ENCODE measurements at places on chromosomes 3 and 15. TPM values are rescaled to one million over a fixed set of nuclear protein-coding genes. Genes with fewer than 3 reads are reported as not detected.

- no peak overlapping the region for H3K27ac ChIP-seq
- no peaks in the 10 kb centered on the region for H3K27me3 ChIP-seq
- no peaks in the 10 kb centered on the region for H3K4me1 ChIP-seq
- H3K4me3 ChIP-seq = no peak overlapping the region
- no peak for DNase-seq
These were observed 381.8 kb upstream of the THBS1 start for GRCh38 chr15:39199076-39199475.

DNA sequence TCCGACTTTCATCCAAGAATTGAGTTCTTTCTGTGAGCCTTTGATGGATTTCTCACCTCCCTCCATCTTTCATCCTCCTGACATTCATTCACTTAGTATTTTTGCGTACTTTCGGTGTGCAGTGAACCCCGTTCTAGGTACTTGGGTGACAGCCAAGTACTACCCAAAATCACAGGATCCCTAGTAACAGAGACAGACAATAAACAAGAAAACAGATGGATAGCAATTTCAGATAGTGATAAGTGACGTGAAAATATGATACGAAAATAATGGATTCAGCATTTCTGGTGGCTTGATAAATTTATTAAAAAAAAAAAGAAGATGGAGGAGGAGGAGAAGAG lies 264 bp upstream of the CMTM6 start:
- H3K4me3 ChIP-seq = peak overlapping the region; percentile 79
- peak overlapping the region; percentile 68 for H3K27ac ChIP-seq
- DNase-seq = no peak
- H3K27me3 ChIP-seq = no peaks in the 10 kb centered on the region
- no peaks in the 10 kb centered on the region for H3K36me3 ChIP-seq

GRCh38 chr3:37395286-37395685 lies 220.9 kb upstream of the LRRFIP2 start:
- no peak overlapping the region for H3K27ac ChIP-seq
- H3K4me3 ChIP-seq = no peak overlapping the region
- peaks cover 7% of the 10 kb centered on the region for H3K36me3 ChIP-seq
- H3K4me1 ChIP-seq = no peaks in the 10 kb centered on the region
- no peaks in the 10 kb centered on the region for H3K27me3 ChIP-seq
- no peak for DNase-seq

DNA sequence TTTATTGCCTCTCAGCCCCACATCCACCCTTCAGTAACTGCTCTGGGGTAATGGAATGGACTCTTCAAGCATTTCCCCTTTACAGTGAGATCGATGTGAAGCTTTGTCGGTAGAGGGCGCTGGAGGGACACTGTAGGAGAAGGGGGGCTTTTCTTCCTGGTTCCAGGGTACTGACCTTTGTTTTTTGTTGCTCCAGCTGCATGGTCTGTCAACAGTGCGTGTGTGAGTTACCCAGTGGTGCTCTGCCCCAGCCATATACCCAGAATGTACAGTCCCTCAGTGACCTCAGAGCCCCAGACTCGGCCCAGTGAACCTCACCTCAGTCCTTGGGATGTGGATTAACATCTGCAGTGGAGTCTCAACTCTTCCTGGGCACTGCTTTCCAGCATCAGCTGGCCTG lies 180.3 kb upstream of the TSC22D2 start:
- peaks cover 6% of the 10 kb centered on the region for H3K27me3 ChIP-seq
- no peak overlapping the region for H3K4me3 ChIP-seq
- no peak for DNase-seq
- H3K27ac ChIP-seq = no peak overlapping the region
- no peaks in the 10 kb centered on the region for H3K36me3 ChIP-seq

GRCh38 chr3:40701016-40701588 lies 176.3 kb downstream of the ZNF621 start:
- H3K4me3 ChIP-seq = no peak overlapping the region
- no peak for DNase-seq
- no peaks in the 10 kb centered on the region for H3K4me1 ChIP-seq
- H3K27ac ChIP-seq = no peak overlapping the region
- H3K36me3 ChIP-seq = no peaks in the 10 kb centered on the region
- peaks cover 4% of the 10 kb centered on the region for H3K27me3 ChIP-seq

- H3K36me3 ChIP-seq = no peaks in the 10 kb centered on the region
- no peak overlapping the region for H3K4me3 ChIP-seq
- peaks cover 6% of the 10 kb centered on the region for H3K4me1 ChIP-seq
- no peak overlapping the region for H3K27ac ChIP-seq
- no peaks in the 10 kb centered on the region for H3K27me3 ChIP-seq
- no peak for DNase-seq
These were observed 143.7 kb downstream of the SLCO3A1 start for GRCh38 chr15:91997163-91997562.

DNA sequence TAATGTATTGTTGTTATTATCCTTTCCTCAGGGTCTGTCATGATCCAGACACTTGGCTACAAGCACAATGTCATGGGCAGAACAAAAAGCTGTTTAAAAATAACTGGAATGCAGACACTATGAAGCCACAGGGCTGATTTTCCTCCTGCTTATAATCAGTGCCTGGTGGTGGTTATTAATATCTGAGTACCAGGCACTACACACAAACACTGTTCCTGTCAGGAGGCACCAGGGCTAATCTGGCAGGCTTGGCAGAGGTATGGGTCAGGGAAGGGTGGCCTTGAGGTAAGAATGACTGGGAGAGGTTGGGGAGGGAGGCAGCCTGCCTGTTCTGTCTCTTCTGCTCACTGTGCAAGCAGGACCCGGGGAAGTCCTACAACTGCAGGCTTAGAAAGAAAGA lies 67.2 kb downstream of the WDR76 start:
- H3K4me3 ChIP-seq = no peak overlapping the region
- H3K36me3 ChIP-seq = no peaks in the 10 kb centered on the region
- no peak for DNase-seq
- H3K4me1 ChIP-seq = no peaks in the 10 kb centered on the region
- no peaks in the 10 kb centered on the region for H3K27me3 ChIP-seq
- no peak overlapping the region for H3K27ac ChIP-seq

DNA sequence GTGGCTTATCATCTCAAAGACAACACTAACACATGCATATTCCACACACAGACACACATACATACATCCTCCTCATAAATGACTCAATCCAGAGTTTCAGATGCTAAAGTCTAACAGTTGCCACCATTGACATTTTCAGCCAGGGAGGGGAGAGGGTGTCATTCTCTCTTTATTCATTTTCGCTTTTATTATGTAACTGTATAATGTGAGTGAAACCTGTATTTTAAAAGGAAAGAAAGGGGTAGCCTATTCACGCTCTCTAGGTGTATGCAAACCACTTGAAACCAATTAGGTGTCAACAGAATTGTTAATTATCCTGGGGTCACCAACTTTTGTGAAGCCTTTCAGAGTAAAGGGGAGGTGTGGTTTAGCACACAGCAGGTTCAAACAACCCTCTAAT lies 1282.9 kb downstream of the ROBO2 start:
- H3K36me3 ChIP-seq = no peaks in the 10 kb centered on the region
- H3K4me1 ChIP-seq = no peaks in the 10 kb centered on the region
- H3K27me3 ChIP-seq = no peaks in the 10 kb centered on the region
- no peak overlapping the region for H3K4me3 ChIP-seq
- no peak for DNase-seq
- no peak overlapping the region for H3K27ac ChIP-seq

DNA sequence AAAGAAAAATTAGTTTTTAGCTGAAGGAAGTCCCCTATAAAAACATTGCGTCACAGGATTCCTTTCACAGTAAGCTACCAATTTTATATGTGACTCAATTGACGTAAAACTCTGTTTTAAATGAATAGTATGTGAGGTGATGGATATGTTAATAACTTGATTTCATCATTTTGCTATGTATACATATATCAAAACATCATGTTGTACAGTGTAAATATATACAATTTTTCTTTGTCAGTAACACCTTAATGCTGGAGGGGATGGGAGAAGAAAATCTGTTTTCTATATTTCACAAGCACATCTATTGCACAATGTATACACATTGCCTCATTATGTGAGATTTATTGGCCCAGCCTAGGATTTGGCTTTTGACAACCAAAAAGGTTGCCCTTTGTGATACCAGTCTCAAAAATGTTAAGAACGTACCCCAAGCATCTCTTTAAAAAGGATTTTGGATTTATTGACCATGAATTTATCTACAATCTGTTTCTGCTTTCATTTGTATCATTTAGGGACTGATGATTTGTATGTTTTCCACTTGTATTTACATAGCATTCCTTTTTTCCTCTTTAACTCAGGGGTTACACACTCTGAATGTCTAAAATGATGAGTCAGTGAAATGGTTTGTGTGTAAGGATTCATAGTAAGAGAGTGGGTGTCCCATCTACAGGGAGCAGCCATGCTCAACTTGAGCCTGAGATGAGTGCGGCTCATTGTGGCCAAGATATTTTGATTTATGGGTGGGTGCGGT lies 62.6 kb downstream of the CRTC3 start:
- H3K4me1 ChIP-seq = peaks cover 72% of the 10 kb centered on the region
- no peak for DNase-seq
- H3K27ac ChIP-seq = peak overlapping the region; percentile 46
- H3K36me3 ChIP-seq = peaks cover 12% of the 10 kb centered on the region

GRCh38 chr3:125107861-125108567 lies 52.2 kb upstream of the HEG1 start:
- no peaks in the 10 kb centered on the region for H3K4me1 ChIP-seq
- H3K27me3 ChIP-seq = no peaks in the 10 kb centered on the region
- DNase-seq = no peak
- no peaks in the 10 kb centered on the region for H3K36me3 ChIP-seq
- no peak overlapping the region for H3K4me3 ChIP-seq
- no peak overlapping the region for H3K27ac ChIP-seq

KLF15 gene
- 0.30 TPM for total RNA-seq

RARB gene
- total RNA-seq = not detected

WHAMM gene
- total RNA-seq = 86.4 TPM

BNIP2 gene
- 109 TPM for total RNA-seq

GRM7 gene
- not detected for total RNA-seq

THAP10 gene
- not detected for total RNA-seq

Data from CD4-positive, alpha-beta T cell (primary cell).